Neural crest cell (in vitro differentiated cells): ENCODE measurements at places on chromosomes 3 and 15.

- no peak for DNase-seq
These were observed 295.9 kb upstream of the UBE2E2 start for GRCh38 chr3:22907161-22907780.

- no peak for DNase-seq
These were observed 78.1 kb downstream of the AAGAB start for GRCh38 chr15:67176195-67176971.

DNA sequence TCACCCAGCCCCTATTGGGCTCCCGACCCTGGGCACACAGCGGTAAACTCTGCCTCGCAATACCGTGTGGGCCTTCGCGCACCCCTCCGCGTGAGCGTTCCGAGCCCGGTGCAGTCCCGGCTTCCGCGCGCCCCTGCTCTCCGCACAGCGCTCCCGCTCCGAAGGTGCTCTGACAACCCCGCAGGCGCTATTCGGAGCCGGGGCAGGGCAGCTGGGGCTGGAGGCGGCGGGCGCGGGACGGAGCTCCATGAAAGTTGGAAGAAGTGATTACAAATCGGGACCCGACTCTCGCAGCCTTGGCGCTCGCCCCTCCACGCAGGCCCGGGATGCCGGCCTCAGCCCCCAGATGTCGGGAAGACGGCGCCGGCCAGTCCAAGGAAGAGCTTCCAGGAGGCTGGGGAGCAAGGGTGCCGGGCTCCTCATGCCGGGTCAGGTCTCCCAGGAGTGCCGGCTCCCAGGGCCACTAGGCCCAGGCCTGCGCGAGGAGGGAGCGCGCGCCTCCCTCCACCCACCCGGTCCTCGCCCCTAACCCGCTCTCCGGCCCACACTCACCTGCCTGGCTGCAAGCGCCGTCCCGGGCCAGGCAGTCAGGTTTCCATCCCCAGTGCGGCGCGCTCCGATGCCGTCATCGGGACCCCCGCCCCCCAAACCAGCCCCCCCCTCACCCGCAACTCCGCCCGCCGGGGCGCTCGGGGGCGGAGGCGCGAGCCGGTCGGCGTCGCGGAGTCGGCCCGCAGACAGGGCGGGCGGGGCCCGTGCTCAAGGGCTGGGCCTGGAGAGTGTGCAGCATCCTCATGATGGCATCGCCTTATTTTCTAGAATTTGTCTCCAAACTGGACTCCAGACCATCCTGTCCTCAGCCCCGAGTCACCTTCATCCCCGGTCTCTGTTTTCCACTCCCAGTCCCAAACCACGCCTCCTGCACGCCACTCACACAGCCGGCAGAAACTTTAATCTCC is at the start of gene KIF7:
Gene KIF7 (minus strand): TSS at position 621 of the 959 bp plus-strand sequence. CDS start 2,537 bp downstream, outside the sequence.
- DNase-seq, result peak; percentile 43

- DNase-seq, result no peak
These were observed 460.5 kb downstream of the ZNF385D start for GRCh38 chr3:21290557-21290956.

GRCh38 chr3:22315925-22316324 is 564.9 kb upstream of the ZNF385D start:
- no peak for DNase-seq

DNA sequence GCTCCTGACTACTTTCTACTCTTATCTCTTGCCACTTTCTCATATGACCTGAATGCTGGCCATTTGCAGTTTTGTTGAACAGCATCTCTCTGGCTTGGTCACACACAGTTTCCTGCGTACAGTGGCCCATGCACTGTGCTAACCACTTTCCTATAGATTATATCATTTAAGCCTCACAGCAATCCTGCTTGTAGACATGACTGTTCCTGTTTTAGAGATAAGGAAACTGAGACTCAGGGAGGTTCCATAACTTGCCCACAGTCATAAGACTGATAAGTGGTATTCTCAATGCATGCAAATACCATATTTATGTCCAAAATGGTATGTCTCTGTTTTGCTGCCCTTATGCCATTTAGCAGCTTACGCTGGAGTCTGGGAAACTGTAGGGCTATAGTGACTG is 229.5 kb downstream of the NR1D2 start:
- DNase-seq, result no peak

DNA sequence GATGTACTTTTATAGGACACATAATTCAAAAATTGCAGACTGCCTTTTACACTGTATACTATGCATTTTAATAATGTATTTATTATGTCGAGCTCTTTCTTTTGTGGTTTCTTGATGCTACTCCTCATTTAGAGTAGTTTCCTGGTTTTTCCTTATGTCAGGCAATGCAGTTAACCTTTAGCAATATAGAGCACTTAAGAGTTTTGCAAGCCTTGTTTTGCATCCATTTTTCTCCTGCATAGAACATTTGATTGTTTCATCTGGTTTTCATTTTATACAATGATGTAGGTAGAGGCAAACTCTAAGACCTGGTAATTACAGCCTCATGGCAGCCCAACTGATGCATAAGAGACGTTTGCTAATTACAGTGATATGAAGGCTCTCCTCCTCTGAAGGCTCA is 86.3 kb downstream of the PDZRN3 start:
- no peak for DNase-seq

DNA sequence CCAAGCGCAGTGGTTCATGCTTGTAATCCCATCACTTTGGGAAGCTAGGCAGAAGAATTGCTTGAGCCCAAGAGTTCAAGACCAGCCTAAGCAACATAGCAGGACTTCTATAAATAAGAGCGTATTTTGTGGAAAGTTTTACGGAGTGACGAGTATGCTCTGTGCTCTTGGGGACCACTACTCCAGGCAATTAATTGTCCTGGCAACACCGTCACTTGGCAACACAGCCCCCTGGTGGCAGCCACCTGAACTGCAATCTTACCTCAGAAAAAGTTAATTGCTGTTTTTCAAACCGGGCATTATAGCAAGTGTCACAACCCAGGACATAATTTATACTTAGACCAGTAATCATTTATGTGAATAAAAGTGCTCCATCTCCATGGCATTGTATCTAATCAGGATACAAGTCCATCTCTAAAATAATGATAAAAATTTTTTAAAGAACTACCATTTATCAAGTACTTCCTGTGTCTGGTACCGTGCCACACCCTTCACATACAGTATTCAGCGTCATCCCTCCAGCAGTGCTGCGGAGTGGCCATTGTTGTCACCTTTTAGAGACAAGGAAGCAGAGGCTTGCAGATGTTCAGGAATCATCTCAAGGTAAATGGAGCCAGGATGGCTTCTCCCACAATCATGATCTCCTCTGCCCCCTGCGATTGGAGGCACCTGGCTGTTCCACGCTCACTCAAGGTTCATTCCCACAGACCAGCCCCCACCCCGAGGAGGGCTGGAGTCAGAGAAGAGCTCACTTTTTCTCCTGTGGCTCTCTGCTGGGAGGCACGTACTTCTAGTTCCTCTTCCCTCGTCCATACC is 34.5 kb downstream of the PLA2G4D start:
- peak; percentile 74 for DNase-seq

DNA sequence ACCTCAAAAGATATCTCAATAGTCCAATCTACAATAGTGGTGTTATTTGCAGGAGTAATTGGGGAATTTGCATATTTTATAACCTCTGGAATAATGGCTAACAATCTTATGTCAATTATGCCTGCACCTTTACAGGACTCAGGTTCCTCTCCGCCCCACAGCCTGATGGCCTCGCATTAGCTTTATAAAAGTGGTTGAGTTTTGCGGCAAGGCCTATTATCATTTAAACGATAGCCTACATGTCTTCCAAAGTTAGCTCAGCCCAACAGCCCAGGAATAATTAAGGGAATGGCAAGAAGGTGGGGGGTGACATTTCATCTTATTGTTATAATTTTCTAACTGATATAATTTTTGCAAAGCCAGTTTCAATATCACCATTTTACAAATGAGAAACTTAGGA is 97.3 kb downstream of the RTP4 start:
- no peak for DNase-seq

DNA sequence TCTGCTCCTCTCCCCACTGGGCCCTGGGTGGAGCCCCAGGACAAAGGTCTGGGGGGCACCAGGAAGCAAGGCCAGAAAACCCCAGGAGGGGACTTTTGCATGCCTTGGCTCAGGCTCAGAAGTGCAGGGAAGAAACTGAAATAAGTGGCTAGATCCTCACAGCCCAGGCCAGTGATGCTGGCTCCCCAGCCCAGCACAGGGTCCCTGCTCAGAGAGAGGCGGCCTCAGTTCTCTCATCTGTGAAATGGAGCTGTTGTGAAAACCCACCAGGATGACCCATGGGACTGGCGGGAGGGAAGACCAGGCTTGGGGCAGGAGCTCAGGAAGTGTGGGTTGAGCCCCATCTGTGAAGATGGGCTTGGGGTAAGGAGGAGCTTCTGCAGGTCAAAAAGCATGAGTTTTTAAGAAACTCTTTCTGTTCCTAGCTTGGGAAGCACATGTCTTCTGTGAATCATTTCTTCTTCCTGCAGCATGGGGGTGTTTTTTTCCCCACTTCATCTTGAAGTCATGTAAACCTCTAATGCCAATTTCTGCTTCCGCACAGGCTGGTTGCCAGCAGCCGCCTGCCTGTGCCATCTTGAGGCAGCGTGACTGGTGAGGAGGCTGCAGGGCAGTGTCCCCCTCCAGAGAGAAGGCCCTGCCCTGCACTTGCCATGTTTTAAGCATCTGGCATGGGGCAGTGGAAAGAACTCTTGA is 118.6 kb downstream of the SMAD6 start:
- DNase-seq, result no peak

DNA sequence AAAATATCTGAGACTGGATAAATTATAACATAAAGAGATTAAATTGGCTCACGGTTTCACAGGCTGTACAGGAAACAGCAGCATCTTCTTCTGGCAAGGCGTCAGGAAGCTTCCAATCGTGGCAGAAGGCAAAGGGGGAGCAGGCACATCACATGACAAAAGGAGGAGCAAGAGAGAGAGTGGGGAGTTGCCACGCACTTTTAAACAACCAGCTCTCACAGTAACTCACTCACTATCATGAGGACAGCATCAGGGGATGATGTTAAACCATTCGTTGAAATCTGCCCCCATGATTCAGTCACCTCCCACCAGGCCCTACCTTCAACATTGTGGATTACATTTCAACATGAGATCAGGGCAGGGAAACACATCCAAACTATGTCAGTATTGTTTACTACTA is 114.5 kb upstream of the SPATA16 start:
- no peak for DNase-seq

- DNase-seq, result no peak
These were observed 34.0 kb upstream of the ZNF639 start for GRCh38 chr3:179288845-179289244.

GRCh38 chr3:61371123-61371522 is 119.9 kb upstream of the FHIT start:
- peak; percentile 36 for DNase-seq

- DNase-seq, result no peak
These were observed 16.8 kb downstream of the ARMC8 start for GRCh38 chr3:138203938-138204337.

DNA sequence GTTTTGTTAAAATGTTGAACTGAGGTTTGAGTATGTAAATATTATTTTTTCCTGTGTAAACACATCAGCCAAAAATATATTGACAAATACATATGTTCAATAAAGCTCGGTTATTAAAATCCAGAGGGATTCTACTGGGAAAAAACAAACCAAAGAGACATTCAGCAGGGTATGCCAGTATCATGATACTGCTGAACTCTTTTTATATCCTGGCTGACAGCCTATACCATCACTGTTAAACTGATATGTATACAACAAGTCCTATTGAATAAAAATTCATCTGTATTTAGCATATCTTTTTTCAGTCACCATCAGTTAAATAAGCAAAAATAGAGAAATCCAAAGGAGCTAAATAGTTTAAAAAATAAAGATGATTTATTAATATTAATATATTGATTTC is 71.6 kb upstream of the NEO1 start:
- DNase-seq, result no peak

DNA sequence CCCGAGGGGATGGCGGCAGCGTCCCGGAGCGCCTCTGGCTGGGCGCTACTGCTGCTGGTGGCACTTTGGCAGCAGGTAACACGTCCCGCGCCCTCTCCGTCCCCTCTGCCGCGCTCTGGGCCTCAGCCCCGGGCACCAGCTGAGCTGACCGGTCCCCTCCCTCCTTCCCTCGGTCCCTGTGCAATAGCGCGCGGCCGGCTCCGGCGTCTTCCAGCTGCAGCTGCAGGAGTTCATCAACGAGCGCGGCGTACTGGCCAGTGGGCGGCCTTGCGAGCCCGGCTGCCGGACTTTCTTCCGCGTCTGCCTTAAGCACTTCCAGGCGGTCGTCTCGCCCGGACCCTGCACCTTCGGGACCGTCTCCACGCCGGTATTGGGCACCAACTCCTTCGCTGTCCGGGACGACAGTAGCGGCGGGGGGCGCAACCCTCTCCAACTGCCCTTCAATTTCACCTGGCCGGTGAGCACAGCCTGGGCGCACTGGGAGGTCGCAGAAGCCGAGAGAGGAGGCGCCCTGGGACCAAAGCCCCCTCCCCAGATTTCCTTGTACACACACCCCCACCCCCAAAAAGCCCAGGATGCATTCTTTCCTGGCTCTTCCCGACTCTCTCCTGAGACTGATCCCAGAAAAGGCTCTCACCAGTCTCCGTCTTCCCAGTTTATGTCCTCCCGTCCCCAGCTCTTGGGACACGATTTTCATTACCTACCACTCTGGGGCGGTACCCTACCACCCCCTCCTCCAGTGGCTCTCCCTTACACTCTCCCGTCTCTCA is 705 bp downstream of the DLL4 start:
- peak; percentile 66 for DNase-seq

- DNase-seq, result no peak
These were observed 49.9 kb upstream of the SUCLG2 start for GRCh38 chr3:67704322-67704721.

- DNase-seq, result no peak
These were observed 92.1 kb upstream of the GADL1 start for GRCh38 chr3:30986551-30986950.

- peak; percentile 4 for DNase-seq
These were observed 80.6 kb downstream of the ADAMTSL3 start for GRCh38 chr15:83734487-83734886.

- DNase-seq, result no peak
These were observed 146.3 kb downstream of the TLE3 start for GRCh38 chr15:69951256-69951897.

DNA sequence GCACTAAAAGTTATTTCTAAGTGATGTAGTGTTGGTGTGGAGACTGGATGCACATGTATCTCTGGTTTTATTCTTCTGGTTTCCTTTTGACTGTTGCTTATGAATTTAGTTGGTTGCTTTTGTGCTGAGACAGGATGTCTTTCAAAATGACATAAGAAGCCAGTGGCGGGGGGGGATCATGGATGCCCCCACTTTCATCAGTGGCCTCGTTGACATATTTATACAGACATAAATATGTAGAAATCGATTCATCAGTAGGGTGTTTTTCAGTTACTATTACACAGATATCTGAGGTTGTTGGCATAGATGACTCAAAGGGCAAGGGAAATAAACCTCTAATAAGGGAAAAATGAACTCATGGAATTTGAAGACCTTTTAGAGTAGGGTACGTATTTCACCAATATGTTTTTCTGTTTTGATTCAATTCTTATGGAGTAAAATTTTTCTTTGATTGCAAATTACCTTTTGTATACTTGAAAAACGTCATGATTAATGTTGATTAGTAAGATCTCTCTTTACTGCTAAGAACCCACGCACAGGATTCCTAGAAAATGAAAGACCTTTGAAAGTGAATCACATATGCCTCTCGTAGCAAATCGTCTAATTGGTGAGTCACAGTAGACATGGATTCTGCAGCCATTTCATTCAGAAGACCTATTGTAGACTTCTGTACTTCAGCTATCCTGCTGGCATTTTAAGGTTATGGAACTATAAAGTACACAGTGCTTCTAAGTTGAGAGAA is 97.4 kb upstream of the RBMS3 start:
- DNase-seq, result no peak
